Epithelial cell of alveolus of lung (primary cell): ENCODE measurements at places on chromosomes 1 and 21. TPM values are rescaled to one million over a fixed set of nuclear protein-coding genes. Genes with fewer than 3 reads are reported as not detected.

The LCE3D gene
- not detected in 2 replicates for total RNA-seq

The PLA2G2A gene
- not detected in 2 replicates for total RNA-seq

The FCRL4 gene
- total RNA-seq = not detected in 2 replicates

The FAM229A gene
- total RNA-seq = 1.2 and 3.1 TPM in 2 replicates
